ENCODE measurements at places on chromosomes 6 and 20.

GRCh38 chr6:149015535-149016525 is 269.0 kb downstream of the UST start:
- no peak for DNase-seq

GRCh38 chr6:32175711-32176475 is at the start of gene AGPAT1:
AGPAT1 (minus strand) TSS chr6:32176084; CDS start chr6:32171496, 4,588 bp downstream.
- peak; percentile 93 for DNase-seq

DNA sequence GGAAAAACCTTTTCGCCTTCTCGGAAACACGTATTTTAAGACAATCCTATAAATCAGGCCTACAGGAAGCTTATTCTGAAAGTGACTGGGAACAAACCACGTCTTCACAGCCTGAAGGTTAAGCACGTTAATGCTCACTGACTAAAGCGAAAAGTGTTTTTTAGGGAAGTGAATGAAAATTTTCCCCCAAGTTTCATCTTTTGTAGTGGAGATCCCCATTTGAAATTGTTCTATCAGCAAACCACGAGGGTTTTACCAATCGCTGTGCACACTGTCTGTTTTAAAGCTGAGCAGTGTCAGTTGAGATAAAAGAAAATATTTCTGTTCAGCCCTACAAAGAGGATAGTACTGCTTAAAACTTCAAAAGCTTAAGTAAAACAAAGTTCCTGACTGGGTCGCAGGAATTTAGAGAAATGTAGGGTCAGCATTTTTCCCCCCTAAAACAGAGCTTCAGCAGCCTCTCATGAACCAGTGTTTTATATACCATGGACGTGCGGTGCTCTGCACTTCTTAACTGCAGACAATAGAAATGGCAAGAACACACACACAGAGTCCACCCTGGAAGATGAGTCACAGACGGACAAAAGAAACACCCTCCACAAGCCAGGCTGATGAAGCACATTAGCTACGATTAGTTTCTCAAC is 34.9 kb downstream of the SLC22A23 start:
- DNase-seq, result no peak

GRCh38 chr6:142871910-142872331 is 73.1 kb downstream of the HIVEP2 start:
- no peak for DNase-seq

DNA sequence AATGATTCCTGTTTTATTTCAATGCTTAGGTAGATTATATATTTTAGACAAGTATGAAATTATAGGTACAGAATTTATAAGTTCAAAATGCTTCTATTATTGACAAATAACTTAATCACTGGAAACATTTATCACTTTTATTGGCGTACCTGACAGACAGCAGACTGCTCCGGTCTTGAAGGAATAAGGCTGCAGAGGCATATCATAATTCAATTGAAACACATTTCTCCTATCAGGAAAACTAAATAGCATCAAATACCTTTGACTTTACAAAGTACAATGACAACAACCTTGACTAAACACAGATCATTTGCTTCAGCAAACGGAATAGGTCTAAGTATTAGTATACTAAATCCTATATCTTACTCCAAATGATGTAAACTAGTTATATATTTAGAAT is 91.3 kb downstream of the GRIK2 start:
- no peak for DNase-seq

DNA sequence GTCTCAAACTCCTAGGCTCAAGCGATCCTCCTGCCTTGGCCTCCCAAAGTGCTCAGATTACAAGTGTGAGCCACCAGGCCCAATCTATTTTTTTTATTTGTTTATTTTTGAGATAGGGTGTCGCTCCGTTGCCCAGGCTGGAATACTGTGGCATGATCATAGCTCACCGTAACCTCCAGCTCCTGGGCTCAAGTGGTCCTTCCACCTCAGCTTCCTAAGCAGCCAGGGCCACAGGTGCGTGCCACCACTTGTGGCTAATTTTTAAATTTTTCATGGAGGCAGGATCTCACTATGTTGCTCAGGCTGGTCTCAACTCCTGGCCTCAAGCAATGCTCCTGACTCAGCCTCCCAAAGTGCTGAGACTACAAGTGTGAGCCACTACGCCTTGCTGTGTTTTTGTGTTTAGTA is 9.8 kb downstream of the KIF3B start:
- no peak for DNase-seq

DNA sequence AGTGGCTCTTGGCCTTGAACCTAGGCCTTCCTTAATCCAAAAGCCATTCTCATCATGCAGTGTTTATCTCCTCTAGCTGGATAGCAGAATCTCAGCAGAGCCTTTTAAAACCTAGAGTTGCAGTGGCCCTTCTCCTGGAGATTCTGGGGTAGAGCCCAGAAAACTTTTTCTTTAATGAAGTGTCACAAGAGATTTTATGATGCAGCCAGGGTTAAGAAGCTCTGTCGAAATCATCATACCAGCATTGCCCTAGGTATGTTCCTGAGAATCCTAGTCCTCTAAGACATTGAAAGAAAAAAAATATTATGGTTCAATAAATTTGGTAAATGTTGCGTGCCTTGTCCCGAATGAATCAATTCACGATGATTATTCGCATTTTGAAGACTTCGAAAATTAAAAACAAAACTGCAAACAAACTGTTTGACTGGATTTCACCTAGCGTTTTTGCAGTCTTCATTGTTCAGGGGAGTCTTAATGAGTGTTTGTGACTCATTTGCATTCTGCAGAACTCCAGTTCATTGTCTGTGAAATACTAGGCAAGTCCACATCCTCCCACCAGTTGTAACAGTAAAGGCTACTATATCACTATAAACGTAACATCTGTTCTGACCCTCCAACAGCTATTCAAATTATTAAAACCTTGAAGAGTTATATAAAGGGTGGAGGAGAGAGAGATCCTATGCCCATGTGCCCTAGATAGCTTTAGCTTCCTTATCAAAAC is 198.6 kb downstream of the UST start:
- DNase-seq, result no peak

DNA sequence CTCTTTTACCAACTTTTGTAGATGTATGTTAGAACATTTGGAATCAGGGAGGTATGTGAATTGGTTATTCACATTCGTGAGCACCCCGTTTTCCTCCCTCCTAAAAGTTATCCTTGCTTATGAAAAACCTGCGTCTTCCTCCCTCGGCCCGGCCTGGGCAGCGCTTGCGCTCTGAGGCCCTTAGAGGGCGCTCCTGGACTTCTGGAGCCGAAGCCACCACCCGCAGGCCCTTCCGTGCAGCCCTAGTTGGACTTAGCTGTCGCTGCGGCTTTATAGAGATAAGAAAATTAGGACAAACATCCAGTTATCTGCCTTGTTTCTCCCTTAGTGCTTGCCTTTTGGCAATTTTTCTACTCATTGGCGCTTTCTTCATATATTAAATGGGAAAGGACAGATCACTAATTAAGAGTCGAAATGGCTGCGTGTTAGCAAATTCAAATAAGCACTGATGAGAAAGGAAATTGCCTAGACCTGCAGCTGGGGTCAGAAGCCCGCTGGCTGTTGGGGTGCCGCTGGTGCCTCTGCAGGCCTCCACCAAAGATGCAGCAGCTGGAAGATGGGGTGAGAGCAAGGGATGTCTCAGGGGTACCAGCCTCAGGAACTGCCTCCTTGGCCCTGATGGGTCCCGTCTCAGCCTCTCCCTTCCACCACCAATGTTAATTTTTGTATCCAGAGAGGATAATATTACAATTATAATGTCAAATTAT is 5.2 kb downstream of the FNDC1 start:
- peak; percentile 8 for DNase-seq

DNA sequence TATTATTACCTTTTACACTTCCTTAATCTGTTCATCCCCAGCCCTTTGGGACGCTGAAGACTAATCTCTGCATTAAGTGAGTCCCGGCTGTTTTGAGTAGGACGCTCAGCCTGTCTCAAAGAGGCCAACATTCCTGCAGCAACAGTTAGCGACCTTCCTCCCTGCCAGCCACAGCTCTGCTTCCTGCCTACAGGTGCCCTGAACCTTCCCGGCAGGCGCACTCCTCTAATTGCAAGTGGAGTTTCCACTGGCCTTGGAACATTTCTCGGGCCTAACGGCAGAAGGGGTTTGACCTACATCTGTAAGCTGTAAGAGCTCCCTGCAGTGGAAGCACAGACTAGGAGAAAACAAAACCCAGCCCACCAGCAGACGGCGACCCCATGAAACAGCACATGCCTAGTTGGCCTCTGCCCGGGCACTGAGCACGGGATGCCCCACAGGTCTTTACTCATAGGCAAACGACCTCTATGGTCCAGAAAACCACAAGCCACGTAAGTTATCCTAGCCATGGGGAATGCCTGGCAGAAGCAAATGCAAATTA is 137.9 kb downstream of the DTNBP1 start:
- no peak for DNase-seq

- DNase-seq, result no peak
These were observed 437.5 kb downstream of the HTR1B start for GRCh38 chr6:77025736-77026223.

DNA sequence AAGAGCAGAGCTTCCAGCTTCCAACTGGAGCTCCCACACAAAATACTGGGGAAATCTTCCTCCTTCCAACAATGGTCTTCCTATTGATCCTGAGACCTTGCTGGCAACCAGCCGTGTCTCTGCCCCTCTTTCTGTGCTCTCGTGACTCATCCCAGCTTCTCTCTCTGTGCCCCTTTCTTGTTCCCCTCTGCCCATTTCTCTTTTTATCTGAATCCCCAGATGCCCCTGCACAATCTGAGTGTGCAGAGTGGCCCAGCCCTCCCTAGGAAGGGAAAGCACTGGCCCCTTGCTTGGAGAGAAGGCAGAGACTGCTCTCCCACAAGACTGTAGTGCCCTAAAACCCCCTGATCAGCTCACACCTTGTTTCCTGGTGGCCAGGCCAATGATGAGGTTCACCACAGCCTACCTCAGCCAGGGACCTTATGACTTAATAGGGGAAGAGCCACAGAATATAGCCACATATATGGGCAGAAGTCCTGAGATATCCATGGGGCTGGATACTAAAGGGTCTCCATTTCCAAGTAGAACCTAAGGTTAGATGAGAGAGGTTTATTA is 23.1 kb upstream of the MAS1L start:
- DNase-seq, result no peak

DNA sequence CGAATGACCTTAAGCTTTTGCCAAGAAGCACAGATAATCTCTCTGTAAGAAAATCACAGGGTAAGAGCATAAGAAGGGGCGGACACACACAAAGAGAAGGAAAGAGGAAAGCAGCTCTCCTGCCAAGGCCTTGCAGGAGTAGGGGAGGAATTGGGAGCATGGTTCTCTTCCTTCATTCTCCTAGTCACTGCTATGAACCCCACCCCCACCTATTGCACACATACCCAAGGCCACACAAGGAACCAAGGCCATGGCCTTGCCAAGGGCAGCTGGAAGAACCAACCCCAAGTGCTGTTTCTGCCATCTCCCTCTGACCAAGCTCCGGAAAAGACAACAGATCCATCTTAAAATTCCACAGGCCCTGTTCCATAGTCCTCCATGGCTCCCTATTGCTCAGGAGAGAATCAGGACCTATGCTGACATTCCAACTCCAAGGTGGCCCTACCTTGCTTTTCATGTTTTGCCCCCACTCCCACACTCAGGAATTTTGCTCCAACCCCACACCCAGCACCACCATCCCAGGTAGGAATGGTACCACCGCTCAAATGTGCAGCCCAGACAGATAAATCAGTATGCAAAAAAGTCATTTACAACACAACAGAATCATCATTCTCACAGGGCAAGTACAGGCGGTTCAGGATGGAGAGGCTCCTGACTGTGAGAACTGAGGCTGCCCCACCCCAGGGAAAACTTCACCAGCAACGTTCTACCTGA is 31.3 kb downstream of the TRAM2 start:
- no peak for DNase-seq

GRCh38 chr6:44133981-44134711 is 6.8 kb downstream of the TMEM63B start:
- no peak for DNase-seq

DNA sequence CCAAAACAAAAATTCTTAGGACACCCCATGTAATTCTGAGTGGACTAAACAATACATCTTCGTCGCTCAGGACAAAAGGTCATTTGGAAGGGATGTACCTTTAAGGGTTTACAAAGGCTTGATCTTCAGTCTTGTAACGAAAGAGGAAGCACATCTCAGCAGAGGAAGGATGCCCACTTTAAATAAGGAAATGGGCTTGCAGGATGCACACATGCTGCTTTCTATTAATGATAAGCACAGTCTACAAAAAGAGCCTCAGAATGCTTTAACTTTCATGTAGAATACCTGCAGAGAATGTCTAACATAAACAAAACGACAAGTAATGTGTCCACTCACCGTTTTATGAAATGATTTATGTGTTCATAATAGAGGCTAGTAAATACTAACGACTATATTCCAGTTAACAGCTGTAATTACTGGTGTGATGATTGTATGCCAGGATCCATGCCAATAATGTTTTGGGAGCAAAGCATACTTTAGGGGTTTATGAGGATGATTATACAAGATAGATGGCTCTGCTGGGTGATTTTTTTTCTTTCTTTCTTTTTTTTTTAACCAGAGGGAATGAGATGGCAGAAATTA is 216.9 kb downstream of the GMDS start:
- DNase-seq, result peak; percentile 38

GRCh38 chr20:36175475-36175995 is 21.0 kb downstream of the EPB41L1 start:
- DNase-seq, result no peak

DNA sequence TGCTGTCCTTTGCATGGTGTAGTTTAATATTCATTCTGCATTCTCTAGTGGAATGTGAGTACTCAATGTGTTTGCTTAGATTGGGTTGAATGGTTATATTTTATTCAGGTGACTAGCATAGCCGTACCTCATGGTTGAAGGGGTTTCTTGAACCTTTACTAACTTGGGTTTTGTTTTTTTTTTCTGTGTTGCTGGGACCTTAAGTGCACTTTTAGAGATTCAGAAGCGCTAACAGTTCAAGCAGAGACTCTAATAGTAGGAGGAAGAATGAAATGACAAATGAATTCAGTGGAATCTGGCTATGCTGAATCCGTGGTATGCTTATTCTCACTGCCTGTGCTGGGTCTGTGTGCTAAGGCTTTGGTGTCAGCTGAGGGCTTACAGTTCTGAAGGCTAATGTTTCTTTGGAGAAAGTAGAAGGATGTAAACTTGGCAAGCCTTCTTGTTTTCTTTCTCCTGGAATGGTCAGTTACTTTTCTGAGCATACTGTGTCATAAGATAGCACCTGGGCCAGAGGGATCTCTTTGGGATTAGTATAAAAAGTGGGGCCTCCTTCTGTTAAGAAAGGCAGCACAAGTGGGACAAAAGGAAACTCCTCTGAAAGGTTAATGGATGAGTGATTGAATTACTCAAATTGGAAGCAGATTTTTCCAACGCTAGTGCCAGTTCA is 28.7 kb downstream of the RNF144B start:
- DNase-seq, result no peak

All from GM12864 (cell line).